ENCODE measurements at places on chromosomes 5 and 9.

DNA sequence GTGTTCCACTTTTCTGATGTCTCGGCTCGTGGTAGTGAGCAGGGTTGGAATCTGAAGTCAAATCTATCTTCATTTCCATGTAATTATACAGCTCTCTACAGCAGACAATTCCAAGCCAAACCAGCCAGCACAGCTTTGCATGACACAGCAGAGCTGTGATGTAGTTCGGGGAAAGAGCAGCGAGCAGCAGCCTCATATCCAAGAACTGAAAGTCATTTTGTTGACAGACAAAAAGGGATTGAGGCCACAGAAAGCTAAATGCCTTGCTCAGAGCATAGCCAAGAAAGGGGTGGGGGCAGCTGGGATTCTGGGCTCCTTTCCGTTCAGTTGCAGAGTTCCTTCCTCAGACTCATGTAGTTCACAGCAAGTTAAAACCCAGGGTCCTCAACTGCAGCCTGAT, 32.1 kb downstream of the LCP2 start:
- no peaks in the 10 kb centered on the region for H3K27me3 ChIP-seq
- H3K36me3 ChIP-seq = peaks cover 88% of the 10 kb centered on the region
- DNase-seq = no peak
- no peak overlapping the region for H3K4me3 ChIP-seq
- H3K4me1 ChIP-seq = peaks cover 91% of the 10 kb centered on the region
- H3K27ac ChIP-seq = no peak overlapping the region

DNA sequence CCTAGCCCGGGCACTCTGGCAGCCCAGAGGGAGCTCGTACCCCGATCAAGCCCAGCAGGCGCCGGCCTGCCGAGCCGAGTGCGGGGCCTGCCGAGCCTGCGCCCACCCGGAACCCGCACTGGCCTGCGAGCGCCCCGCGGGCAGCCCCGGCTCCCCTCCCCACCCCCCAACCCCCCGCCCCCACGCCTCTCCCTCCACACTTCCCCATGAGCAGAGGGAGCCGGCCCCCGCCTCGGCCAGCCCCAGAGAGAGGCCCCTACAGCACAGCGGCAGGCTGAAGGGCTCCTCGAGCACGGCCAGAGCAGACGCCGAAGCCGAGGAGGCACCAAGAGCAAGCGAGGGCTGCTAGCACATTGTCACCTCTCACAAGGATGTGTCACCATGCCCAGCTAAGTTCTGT, 36.2 kb upstream of the CCDC180 start:
- no peak for DNase-seq
- H3K36me3 ChIP-seq = no peaks in the 10 kb centered on the region
- H3K4me1 ChIP-seq = no peaks in the 10 kb centered on the region

DNA sequence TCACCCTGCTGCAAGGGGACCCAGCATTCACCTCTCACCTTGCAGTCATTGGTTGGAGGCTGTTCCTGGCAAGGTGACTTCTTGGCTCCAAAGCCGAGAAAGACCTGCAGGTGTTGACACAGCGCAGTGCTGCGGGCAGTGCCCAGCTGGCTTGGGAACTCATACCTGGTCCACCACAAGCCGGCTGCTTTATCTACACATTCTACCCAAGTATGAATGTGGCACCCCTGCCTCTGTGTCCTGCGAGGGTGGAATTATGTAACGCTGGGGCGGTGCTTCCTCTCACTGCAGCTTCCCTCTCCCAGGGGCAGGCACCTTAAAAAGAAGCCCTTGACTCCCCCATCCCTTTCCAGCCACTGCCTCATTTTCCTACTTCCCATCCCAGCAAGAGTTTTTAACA, 2.5 kb upstream of the ZMYND19 start:
- H3K36me3 ChIP-seq = peaks cover 8% of the 10 kb centered on the region
- no peaks in the 10 kb centered on the region for H3K27me3 ChIP-seq
- peaks cover 22% of the 10 kb centered on the region for H3K4me1 ChIP-seq

DNA sequence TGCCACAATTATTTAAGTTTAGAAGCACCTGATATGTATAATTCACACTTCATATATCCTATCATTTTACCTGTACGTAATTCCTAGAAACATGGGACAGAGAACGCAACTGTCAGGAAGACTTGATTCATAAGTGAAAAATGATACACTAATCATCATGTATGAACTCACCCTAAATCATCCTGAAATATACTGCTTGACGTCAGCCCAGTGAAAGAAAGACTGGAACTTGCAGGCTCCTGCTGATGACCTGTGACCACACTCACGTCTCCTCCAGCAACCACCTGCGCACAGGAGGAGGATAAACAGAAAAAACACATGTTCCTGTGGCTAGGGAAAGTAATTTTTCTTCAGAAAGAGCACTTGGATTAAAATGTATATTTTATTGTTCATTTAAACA, 169.7 kb downstream of the MPDZ start:
- no peak overlapping the region for H3K4me3 ChIP-seq
- H3K36me3 ChIP-seq = no peaks in the 10 kb centered on the region
- DNase-seq = no peak
- H3K4me1 ChIP-seq = no peaks in the 10 kb centered on the region

- no peak for DNase-seq
- no peaks in the 10 kb centered on the region for H3K36me3 ChIP-seq
- H3K27me3 ChIP-seq = no peaks in the 10 kb centered on the region
- no peak overlapping the region for H3K4me3 ChIP-seq
- no peak overlapping the region for H3K27ac ChIP-seq
Measured at GRCh38 chr5:7190712-7191250, 205.2 kb upstream of the ADCY2 start.

DNA sequence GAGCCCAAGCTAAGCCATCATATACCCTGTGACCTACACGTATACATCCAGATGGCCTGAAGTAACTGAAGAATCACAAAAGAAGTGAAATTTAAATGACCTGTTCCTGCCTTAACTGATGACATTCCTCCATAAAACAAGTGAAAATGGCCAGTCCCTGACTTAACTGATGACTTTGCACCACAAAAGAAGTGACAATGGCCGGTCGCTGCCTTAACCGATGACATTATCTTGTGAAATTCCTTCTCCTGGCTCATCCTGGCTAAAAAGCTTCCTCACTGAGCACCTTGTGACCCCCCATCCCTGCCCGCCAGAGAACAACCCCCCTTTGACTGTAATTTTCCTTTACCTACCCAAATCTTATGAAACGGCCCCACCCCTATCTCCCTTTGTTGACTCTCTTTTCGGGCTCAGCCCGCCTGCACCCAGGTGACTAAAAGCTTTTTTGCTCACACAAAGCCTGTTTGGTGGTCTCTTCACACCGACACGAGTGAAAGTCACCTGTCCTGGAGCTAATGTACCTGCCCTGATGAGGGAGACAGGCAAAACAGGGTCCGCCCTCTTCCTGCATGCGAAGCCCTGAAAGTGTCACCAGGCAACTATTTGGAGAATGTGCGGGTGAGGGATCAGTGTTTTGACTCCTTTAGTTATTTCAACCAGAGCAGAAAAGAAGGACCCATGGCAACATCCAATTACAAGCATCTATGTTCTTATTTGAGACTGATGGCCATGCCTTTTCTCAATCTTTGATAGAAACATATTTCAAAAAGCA, 266.1 kb downstream of the SMARCA2 start:
- H3K4me3 ChIP-seq = no peak overlapping the region
- H3K4me1 ChIP-seq = no peaks in the 10 kb centered on the region
- H3K27me3 ChIP-seq = peaks cover 9% of the 10 kb centered on the region

Measured in activated naive CD8-positive, alpha-beta T cell treated with anti-CD3 and anti-CD28 coated beads, Interleukin-2, amount 50 U/mL, for 24 hours (primary cell).